ENCODE measurements at places on chromosomes 7 and 10.

DNA sequence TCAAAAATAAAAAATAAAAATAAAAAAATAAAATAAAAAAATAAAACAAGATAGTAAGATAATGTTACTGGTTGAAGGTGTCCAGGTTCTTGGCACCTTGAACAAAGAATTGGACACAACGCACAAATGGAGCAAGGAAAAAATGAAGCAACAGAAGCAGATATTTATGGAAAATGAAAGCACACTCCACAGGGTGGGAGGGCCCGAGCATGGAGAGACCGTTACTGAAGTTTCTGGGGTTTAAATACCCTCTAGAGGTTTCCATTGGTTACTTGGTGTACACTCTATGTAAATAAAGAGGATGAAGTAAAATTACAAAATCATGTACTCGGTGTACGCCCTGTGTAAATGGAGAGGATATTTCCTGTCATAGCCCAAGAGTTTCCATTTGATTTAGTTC lies 15.7 kb upstream of the PFKP start:
- no peak for DNase-seq

- peak; percentile 5 for DNase-seq
Observed at GRCh38 chr7:139730746-139731612, 46.8 kb downstream of the HIPK2 start.

DNA sequence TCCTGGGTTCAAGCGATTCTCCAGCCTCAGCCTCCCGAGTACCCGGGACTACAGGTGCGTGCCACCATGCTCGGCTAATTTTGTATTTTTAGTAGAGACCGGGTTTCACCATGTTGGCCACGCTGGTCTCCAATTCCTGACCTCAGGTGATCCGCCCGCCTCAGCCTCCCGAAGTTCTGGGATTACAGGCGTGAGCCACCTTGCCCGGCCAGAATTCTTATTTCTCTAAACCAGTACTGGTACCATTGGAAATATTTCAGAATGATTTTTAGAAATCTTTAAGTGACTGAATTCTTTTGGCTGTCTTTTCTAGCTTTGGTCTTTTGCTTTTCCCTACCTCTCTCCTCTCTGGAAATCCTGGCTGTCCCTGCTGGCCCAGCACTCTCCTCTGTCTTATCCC lies 2.8 kb downstream of the GNAI1 start:
- DNase-seq, result no peak

DNA sequence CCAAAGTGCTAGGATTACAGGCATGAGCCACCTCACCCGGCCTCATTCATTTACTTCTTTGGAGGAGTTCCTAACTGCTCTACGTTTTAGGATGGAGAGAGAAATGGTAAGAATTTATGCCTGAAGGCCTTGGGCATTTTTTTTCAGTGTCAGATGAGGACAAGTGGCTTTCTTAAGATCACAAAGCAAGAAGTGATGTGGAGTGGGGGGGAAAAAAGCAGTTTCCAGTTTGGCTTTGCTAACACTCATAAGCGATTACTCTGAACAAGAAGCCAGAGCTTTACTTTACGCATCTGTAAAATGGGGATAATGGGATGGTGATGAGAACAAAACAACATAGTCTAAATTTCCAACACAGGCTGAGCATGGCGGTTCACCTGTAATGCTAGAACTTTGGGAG lies 2.6 kb upstream of the PPIA start:
- no peak for DNase-seq

DNA sequence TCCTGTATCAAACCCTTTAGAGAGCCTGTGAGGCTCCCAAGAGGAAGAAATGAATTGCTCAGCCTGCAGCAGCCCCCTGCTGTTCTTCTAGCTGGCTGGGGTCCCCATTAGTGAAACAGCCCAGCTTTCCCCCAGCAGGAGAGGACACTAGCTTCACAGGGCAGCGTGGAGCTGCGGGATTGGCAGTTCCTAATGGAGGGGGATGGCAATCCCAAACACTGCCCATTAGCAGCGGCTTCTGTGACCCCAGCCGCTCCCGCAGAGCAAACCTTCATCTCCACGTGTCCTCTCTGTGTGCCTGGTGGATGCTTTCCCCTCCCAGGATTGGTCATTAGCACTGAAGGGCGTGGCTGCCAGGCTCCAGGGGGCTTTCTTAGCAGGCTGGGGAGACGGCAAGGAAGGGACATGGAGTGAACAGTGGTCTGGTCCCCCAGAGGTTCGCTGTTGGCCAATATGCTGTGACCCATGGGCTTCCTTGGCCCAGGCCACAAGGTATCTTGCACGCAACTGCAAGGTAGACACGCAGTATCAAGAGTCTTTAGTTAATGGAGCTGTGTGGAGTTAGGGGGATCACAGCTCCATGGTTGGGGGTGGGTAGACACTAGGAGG lies 322.5 kb upstream of the ZMIZ1 start:
- no peak for DNase-seq

- no peak for DNase-seq
Observed at GRCh38 chr10:14225379-14225778, 105.3 kb downstream of the FRMD4A start.

GRCh38 chr10:78059906-78060702 lies 26.4 kb downstream of the RPS24 start:
- no peak for DNase-seq

GRCh38 chr7:48126037-48126436 lies 37.0 kb downstream of the UPP1 start:
- DNase-seq, result no peak

All from CD4-positive, alpha-beta T cell treated with Interleukin-10 for 1 hour (primary cell).